Stimulated activated CD8-positive, alpha-beta memory T cell treated with anti-CD3 and anti-CD28 coated beads, Interleukin-4, amount 100 ng/mL, for 1 hour (primary cell): ENCODE measurements at places on chromosomes 11 and 22.

DNA sequence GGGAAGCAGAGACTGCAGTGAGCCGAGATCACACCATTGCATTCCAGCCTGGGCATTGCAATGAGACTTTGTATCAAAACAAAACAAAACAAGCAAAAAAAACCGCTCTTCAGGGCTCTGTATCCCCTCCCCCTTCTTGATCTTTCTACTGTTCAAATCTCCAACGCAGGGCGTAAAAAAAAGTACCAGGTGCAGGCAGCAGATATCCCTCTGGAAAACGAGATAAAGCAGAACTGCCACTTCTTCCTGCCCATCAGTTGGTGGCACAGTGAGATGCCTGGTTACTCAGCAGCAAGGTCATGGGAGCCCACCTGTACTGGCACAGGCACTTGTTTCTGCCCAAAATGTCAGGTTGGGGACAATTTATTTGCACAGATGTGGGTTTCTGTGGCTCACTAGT lies 11.2 kb downstream of the CCS start:
- no peak for DNase-seq

DNA sequence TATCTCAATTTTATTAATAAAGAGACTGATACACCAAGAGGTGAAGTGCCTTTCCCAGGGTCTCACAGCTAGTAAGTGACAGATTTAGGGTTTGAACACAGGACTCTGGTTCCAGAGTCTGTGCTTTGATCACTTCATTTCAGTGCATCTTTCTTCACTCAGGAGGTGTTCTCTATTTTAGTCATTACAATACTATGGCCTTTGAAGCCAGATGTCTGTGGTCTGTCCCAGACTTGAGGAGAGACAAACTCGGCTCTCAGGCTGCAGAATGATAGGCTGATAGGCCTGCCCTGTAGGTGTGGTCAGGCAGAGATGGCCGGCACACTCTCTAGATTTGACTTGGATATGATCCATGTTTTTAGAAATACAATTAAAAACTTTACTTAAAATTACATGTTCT lies 478.5 kb upstream of the CCDC90B start:
- DNase-seq = no peak

- no peak for DNase-seq
These were observed 37.4 kb downstream of the LARGE2 start for GRCh38 chr11:45959851-45960250.

GRCh38 chr11:113377681-113378412 lies 9.7 kb upstream of the ANKK1 start:
- DNase-seq = no peak

DNA sequence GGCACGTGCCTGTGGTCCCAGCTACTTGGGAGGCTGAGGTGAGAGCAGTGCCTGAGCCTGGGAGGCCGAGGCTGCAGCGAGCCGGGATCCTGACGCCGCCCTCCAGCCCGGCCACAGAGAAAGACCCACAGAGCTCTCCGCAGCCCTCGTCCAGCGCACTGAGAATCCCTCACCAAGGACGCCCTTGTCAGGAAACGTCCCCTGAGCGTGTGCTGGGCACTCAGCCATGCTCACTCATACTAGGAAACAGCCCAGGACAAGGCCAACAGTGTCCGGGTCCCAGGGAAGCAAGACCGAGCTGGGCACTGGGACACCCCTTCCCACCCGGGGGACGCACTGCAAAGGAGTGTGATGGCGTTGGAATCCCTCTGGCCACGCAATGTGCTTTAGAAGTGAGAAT lies 14.5 kb downstream of the DEAF1 start:
- no peak for DNase-seq
